ENCODE measurements at places on chromosomes 2 and 18.

DNA sequence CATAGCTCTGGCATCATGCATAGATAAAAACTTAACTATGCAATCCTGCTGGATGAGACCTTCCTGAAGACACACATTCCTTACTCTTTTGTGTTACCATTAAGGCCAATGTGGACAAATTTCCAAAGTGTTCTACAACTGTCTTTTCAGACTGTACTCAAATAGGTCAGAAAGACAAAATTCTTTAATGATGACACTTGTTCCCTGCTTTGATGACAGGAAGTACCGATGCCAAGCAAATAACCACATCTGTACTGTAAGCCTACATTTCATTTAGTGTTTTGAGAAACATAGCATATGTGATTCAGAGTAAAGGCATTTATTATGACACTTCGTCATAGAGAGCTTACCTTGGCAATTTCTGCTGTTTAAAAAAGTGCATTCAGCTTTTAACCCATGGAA lies 55.0 kb downstream of the PMAIP1 start:
- DNase-seq: no peak

DNA sequence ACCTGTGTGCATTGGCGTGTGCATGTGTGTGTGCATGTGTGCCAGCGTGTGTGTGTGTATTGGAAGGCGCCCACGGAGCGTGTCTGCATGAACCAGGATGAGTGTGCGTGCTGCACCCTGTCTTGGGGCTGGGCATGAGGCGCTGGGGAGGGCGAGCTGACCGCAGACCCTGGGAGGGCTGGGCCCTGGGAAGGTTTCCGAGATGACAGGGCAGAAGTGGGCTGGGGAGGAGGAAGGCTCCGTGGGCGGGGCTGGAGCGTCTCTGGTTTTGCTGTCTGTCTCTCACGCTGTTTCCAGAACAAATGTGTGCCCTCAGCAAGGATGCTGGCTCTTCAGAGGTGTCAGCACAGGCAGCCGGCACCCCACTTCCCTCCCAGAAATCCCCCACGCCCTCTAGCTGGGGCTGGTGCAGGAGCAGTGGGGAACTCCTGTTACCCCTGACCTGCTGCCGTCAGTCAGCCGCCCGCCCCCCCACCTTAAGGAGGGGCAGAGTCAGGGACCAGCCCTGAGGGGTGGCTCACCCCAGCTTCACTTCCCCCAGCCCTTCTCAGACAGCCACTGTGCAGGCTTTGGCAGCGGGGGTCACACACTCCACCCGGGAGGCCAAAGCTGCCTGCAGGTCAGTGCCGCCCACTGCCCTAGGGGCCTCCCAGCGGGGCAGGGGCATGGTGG lies at the start of gene GPR35:
Gene GPR35 (plus strand): TSS at position 531 of the 672 bp plus-strand sequence. CDS start 4,473 bp downstream, outside the sequence.
- DNase-seq: peak; percentile 57

DNA sequence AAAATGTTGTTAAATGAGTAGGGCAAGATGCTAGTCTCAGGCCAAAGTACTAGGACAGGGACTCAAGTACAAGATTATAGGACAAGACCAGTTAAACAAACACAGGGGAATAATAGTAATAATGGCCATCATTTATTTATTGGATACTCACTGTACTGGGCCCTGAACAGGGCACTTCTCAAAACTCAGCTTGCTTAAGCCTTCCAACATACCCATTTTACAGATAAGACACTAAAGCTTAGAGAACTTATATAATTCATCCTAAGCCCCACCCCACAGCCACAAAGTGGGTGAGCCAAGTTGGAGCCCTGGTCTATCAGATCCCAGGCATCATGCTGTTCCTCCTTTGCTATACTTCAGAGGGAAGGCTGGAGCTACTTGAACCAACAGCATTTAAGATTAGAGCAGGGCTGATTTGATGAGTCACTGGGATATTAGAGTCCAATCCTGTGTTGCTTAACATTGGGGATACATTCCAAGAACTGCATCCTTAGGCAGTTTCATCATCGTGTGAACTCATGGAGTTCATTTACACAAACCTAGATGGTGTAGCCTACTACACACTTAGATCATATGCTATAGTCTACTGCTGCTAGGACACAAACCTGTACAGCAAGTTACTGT lies 153.6 kb downstream of the MTCL1 start:
- DNase-seq: peak; percentile 41

- no peak for DNase-seq
Observed at GRCh38 chr2:45874344-45874743, 222.9 kb downstream of the PRKCE start.

DNA sequence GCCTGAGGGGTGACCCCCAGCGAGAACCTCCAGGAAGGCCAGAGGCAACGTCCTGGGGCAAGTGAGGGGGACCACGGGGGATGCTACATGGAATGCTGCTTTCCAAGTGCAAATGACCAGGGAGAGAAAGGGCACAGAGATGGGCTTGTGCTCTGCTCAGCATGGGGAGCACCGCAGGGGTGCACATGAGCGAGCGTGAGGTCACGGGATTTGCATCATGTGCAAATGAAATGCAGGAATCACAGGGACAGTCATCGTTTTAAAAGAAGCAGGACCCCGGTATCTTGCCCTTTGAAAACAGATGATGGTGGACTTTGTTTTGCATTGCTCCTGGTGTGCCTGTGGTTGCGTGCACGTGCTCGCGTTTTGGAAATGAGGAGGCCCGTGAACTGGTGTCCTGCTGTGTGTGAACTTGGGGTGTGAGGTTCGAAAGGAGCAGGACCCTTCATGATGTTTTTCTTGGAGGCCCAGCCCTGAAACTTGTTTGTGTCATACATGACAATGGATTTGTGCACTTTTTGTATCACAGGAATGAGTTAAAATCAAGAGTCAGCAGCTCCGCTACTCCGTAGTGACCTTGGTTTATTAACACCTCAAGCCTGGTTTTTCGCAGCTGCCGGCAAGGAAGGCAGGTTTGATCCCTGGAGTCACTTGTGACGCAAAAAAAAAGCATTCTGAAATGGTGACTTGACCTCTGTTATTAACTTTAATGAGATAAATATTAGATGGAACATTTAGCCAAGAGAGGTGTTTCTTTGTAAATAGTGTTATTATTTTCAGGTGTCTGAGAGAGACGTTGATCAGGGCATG lies 234.5 kb downstream of the LDLRAD4 start:
- DNase-seq: no peak

DNA sequence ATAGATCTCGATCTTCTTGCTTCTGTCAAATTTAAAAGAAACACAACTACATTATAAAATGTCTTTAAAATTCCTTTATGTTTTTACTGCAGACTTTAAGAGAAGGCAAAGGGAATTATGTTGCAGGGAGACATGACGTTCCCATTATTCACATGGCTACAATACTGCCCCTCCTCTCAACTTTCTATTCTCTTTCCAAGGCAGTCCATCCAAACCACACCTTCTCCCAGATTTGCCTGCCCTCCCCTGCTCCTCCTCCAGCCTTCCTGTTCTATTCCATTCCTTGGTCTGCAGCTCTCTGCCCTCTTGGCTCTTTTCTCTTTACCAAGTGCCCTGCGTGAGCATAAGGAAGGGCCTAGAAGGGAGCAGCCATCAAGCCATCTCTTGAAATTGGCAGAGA lies 61.3 kb downstream of the NABP1 start:
- no peak for DNase-seq

- no peak for DNase-seq
Observed at GRCh38 chr2:3666613-3666975, 8.6 kb downstream of the ALLC start.

GRCh38 chr18:7158216-7158615 lies 40.6 kb upstream of the LAMA1 start:
- DNase-seq: no peak

DNA sequence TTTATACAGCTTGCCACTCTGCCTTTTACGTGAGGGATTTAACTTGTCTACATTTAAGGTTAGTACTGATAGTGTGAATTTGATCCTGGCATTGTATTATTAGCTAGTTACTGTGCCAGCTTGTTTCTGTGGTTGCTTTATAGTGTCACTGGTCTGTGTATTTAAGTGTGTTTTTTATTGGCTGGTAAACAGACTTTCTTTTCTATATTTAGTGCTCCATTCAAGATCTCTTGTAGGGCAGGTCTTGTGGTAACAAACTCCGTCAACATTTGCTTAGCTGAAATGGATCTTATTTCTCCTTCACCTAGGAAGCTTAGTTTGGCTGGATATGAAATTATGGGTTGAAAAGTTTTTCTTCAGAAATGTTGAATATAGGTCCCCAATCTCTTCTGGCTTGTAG lies 1971.0 kb upstream of the LRRTM1 start:
- DNase-seq: no peak

GRCh38 chr2:47767880-47768609 lies 14.9 kb upstream of the MSH6 start:
- peak; percentile 86 for DNase-seq

GRCh38 chr2:101087638-101088037 lies 63.5 kb downstream of the TBC1D8 start:
- no peak for DNase-seq

DNA sequence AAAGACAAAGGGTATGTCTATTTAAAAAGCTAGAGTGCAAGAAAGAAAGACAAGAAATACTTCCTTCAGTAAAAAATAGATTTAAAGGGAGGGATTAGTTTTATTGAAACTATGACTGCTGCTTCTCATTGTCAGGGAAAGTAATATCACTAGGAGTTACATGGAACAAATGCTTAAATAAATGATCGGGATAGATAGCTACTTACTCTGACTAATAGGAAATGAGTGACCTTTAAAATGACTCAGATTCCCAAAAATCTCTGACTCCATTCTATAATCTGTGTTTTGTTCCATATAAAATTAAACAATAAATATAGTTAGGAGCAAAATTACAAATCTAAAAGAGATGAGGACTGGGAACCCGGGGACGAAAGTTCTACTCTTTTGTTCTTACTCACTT lies 669.3 kb downstream of the NR4A2 start:
- DNase-seq: no peak

DNA sequence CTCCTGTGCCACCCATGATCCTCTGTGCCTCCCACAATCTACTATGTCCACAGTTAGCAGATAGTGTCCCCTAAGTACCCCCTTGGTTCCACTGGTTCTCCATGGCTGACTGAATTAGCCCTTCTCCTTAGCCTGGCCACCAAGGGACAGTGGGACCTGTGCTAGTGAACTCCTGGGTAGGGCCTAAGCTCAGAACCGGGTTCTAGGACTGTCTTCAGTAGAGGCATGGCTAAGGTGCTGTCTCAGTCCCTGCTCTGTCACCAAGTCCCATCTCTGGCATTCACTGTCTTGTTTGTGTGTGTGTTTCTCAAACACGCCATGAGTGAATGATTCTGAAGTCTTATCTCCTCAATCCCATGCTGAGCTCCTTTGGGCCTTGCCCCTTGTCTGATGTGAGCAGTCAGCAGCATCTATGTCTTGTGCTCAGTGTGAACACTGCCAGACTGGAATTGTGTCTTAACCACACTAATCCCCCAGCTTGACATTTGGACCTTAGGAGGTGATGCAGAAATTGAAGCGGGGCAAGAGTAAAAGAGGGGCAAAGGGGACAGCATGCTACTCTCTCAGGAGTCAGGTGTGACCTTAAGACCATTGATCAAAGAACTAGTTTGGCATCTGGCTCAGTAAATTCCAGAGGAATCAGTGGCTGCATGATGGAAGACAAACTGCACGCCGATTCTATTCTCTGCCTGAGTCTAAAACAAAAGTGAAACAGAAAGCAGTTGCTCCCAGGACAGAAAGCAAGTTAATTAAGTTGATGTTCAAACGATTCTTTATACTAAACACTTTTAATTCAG lies 190.5 kb downstream of the ALPK2 start:
- no peak for DNase-seq

DNA sequence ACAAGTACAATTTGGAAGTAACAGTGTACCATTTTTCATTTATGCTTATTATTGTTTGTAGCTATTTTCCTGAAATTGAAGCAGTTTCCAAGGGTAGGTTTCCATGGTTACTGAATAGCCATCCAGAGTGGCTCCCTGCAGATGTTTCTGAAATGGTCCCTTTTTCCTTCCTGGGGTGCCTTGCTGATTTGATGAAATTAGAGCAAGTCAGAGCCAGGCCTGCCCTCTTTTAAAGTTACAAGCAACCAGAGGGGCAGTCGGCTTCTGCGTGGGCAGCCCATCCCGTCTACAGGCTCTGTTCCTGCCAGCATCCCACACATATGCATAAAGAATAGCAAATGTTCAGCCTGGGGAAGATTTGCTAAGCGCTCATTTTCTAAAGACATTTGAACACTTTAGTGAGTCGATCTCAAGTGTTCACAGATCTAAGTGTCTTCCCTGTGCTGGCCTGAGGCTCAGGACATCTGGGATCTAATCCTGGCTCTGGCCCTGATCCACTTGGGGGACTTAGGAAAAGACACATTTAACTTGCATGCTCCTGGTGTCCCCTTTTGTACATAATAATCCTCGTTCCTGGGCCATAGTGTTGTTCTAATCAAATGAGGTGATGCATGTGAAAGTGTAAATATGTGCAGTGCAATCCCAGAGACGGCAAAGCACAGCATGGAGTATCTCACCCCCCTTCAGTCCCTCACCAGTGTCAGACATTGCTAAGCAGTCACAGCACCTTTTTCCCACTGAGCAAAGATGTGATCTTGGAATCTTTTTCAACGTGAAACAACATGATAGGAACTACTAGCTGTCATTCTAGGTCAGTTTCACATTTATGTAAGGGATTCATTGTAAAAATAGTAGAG lies 92.2 kb downstream of the STPG4 start:
- no peak for DNase-seq

GRCh38 chr2:135607561-135607960 lies 76.3 kb downstream of the R3HDM1 start:
- no peak for DNase-seq

DNA sequence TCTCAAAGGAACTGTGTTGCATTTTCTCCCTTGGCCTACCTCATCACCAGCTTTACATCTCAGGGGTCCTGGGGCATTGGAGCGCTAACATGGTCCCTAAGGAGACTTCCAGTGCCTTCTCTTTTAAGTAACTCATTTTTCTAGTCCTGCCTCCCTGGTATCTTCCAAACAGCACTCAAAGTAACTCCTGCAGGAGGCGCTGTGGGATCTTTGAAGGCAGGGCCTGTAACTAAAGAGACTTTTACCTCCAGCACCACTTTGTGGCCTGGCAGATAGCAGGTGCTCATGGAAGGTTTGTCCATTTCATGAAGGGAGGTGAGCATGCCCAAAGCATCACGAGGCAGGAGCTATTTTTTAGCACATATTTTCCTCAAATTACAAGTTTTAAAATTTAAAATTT lies 411.0 kb upstream of the GYPC start:
- DNase-seq: peak; percentile 56

DNA sequence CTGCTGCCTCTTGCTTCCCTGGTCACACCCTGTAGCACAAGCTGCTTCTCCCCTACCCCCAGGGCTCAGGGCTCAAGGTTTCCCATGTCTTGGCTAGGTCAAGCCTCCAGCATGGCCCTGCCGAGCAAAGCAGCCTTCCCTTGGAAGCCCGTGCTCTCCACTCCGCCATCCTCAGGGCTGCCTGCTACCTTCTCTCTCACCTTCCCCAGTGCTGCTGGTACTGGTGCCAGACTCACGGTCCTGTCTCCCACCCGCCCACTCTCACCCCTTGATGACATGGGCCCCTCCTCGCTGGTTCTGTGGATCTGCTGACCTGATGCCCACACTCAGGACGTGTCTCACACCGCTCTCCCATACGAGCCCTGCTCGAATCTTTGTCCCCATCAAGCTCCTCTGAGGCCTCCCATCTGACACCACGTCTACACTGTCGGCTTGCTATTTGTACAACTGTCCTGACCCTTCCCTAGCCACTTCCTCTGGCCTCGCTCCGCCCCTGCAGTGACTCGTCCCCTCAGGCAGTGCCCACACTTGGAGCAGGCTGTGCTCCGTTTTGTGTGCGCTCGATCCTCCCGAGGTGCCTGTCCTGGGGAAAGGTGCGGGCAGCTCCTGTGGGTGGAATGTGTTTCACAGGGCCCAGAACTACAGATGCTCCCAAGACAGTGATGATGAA lies 49.9 kb downstream of the ZAP70 start:
- no peak for DNase-seq

- DNase-seq: no peak
Observed at GRCh38 chr2:1708476-1709334, 35.6 kb downstream of the PXDN start.

Data from stomach (tissue), 19 donors.